NCI-H1417 treated with DMSO at 0.1 percent for 48 hours (cell line): ENCODE measurements at places on chromosomes 1 and 21.

GRCh38 chr1:229438021-229438420 is 4.1 kb upstream of the ACTA1 start:
- no peak for DNase-seq

- DNase-seq: no peak
Measured at GRCh38 chr1:2528966-2529783, 888 bp downstream of the HES5 start.

DNA sequence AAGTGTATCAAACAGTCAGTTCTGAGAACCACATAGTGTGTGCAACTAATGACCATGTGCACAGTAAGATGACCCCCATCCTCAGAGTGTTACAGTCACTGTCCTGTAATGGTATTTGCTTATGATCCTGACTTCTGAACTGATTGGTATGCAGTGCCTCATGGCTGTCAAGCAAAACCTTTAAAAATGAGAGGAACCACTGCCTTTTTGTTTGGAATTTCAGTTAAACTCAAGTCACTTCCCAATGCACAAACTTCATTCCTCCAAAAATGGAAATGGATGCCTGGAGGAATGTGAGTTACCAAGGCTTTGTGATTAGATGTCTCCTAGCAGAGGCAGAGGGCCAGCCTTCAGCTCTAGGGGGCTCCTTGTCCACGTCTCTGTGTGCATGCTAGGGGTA is 10.5 kb downstream of the C1orf198 start:
- no peak for DNase-seq

GRCh38 chr21:16330082-16330907 is 600.5 kb downstream of the USP25 start:
- peak; percentile 73 for DNase-seq

GRCh38 chr1:29697391-29697780 is 461.1 kb downstream of the PTPRU start:
- DNase-seq: no peak
